ENCODE measurements at places on chromosomes 4 and X.

- DNase-seq, result no peak
Observed at GRCh38 chr4:73663576-73663975, 43.3 kb upstream of the RASSF6 start.

DNA sequence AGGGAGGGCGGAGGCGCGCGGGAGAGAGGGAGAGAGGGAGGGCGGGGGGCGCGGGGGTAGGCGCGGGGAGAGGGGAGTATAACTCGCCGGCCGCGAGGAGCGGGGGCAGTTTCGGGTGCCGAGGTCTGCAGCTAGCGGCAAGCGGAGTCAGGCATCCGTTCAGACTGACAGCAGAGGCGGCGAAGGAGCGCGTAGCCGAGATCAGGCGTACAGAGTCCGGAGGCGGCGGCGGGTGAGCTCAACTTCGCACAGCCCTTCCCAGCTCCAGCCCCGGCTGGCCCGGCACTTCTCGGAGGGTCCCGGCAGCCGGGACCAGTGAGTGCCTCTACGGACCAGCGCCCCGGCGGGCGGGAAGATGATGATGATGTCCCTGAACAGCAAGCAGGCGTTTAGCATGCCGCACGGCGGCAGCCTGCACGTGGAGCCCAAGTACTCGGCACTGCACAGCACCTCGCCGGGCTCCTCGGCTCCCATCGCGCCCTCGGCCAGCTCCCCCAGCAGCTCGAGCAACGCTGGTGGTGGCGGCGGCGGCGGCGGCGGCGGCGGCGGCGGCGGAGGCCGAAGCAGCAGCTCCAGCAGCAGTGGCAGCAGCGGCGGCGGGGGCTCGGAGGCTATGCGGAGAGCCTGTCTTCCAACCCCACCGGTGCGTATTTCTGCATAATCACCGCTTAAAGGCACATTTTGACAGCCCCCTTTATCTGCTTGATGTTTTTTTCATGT is at the start of gene POU4F2:
Gene POU4F2, plus strand, starts transcription at position 108 of the 720 bp plus-strand sequence. Its CDS starts 248 bp downstream, at position 356.
- peak; percentile 46 for DNase-seq

DNA sequence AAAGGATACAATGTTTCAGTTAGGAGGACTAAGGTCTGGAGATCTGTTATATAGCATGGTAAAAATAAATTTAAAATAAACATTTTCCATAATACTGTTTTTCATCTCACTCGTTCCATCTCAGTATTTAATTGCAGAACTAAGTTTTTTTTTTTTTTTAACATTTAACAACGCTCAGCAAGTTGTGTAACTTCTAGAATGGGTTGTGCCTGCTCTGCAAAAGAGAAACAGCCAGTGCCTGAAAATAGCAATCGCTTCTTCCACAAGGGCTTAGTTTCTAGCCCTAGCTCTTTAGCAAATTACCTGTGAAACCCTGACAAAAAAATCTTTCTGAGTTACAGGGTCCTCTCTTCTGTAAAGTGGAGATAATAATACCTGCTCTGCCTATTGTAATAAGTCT is 41.9 kb downstream of the CNGA1 start:
- no peak for DNase-seq

GRCh38 chr4:171646984-171647383 is 166.2 kb upstream of the GALNTL6 start:
- no peak for DNase-seq

DNA sequence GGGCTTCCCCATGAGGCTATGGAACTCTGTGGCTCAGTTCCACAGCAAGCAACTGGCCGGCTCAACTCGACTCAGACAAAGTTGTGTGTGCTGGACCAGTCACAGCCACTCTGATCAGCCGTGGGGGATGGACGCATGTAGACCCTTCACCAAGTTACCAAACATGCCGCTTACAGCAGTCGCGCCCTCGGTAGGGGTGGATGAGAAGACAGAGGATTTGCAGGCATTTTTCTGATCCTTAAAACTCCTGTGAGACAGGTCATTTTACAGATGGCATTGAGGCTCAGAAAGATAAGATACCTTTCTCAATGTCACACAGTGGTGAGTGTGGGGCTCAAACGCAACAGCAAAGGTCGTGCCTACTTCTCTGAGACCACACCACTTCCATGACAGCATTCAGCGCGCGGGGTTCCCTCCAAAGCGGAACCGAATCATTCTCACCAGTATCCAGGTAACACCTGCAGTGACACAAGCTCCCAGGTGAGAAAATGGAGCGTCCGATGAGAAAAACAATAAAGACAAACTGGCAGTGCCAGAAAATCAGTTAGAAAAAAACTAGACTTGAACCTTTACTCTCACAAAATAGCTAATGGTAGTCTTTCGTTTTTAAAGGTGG is 83.6 kb downstream of the RELL1 start:
- DNase-seq, result no peak

GRCh38 chrX:106898462-106898861 is 4.7 kb downstream of the RIPPLY1 start:
- peak; percentile 72 for DNase-seq

DNA sequence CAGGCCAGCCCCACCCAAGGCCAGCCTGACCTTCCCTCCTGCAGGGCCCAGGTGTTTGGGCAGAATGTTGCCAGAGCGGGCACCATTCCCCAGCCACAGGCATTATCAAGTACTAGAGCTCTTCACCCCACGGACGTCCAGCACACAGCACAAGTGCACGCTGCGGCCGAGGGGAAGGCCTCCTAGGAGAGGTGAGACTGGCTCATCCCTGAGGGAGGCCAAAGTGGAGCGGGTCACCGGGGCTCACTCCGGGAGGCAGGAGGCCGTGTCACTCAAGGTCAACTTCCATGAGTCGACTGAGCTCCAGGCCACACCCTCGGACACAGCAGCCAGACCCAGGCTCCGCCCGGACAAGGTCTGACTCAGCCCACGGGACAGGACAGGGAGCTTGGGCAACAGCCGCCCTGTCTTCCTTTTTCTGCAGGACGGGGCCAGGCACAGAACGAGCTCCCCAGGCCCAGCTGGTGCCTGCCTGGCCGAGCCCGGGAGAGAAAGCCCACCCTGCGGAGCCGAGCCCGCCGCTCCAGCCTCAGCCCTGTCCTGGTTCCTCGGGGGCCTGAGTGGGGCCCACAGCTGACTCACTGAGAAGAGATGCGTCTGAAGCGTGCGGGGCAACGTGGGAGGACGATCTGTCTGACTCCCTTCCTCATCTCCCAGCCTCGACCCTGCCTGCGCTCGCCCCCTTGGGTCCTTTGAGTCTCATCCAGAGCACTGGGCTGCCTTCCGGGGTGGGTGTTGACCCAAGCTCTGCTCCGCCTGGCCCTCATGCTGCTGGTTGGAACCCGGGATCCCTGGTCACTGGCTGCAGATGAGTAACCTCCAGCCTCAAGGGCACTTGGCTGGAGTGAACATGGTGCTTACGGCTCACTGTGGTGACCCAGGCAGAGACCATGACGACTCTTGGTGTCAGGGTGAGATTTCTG is 1.6 kb downstream of the SLC49A3 start:
- no peak for DNase-seq

GRCh38 chr4:26325191-26325590 is 4.4 kb downstream of the RBPJ start:
- peak; percentile 76 for DNase-seq

- peak; percentile 42 for DNase-seq
Observed at GRCh38 chr4:153189016-153189801, 15.0 kb upstream of the TRIM2 start.

GRCh38 chrX:1946974-1947373 is 332.1 kb downstream of the ASMT start:
- no peak for DNase-seq

DNA sequence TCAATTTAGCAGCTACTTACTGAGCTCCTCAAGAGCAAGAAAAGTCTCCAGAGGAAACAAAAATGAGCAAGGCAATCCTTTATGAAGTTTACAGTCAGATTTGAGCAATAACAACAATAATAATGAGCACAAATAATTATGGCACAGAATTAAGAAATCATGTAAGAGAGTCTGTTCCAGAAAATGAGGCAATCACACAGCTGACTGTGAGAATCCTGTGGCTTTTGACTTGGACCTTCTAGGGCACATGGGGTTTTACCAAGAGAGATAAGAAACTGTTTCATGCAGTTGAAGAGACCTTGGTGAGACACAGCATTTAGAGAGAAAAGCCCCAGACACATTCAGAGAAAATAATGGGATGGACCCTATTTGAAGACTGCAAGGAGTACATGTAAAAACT is 362.6 kb upstream of the MAGEB2 start:
- no peak for DNase-seq

GRCh38 chrX:48531358-48531959 is 8.1 kb upstream of the TBC1D25 start:
- peak; percentile 89 for DNase-seq

DNA sequence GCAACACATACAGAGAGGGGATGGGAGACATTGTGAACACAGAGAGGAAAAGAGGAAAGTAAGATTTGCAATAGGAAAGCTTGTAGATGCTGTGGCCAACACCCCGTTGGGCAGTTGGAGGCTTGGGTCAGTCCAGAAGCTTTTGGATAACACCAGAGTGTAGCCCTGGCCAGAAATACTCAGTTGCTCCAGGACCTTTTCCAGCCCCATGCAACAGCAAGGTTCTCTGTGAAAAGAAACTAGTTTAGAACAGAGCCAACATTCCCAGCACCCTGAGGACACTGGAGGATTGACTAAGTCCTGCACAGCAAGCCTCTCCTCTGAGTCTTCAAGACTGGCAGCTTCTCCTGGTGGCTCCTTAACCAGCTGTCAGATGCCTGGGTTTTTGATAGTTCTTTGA is 27.9 kb upstream of the NAF1 start:
- no peak for DNase-seq

DNA sequence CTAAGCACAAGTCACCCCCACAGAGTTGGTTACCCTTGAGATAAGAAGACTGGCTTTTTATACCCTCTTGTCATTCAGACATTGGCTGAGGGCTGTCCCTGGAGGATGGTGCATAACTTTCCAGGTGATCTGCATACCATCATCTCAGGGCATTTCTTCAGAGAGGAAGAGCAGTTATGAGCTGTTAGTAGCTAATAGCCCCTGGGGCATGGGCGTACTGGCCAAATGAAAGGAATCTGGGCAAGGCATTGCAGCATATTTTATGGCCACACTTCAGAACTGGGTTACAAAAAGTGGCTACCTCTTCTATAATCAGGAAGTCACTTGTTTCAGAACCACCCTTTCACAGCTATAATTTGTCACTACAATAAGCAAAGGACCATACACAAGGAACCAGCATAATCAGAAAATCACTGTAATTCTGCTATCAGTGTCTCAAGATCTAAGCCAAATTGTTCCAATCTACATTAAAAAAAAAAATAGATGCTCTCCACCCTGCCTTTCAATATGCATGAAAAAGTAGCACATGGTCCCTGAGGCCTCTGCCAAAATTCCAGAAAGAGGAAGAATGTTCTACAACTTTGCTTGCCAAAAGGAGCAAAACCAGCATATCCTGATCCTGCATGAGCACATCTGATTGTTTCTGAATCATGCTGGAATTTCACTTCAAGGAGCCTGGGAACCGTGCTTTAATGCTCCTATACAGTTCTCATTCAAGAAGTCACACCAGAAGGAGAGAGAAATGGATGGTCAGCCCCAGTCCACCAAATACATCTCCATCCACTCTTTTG is 92.0 kb downstream of the TMEM144 start:
- DNase-seq, result no peak

DNA sequence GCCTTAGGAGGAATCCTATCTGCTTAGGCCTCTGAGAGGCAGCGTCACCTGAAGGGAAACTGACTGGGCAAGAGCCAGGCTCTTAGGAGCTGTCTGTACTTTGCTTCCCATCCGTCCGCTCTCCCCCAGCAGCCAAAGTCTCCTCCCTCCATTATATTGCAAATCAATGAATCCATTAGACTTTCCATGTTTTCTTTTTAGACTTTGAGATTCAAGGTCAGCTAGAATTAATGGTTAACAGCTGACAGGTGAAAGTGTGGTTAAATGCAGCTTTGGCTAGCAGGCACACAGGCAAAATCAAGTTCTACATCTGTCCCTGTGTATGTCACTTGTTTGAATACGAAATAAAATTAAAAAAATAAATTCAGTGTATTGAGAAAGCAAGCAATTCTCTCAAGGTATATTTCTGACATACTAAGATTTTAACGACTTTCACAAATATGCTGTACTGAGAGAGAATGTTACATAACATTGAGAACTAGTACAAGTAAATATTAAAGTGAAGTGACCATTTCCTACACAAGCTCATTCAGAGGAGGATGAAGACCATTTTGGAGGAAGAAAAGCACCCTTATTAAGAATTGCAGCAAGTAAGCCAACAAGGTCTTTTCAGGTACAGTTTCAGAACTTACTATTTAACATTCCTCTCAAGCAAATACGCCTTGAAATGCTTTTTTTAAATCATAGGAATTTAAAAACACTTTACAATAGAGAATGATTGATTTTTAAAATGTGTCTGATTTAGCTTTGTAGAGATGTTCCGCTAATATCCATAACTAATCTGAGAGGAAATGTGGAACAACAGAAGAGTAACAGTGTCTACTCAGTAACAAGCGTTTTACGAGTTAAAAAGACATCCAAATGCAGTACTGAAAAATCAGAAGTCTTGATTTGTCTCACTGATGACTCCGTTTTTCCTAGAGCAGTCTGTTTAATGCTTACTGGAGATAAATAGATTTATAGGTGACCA is at the start of gene F11:
Gene F11, plus strand, starts transcription at position 507 of the 970 bp plus-strand sequence. CDS start 948 bp downstream, outside the sequence.
- no peak for DNase-seq

- DNase-seq, result no peak
Observed at GRCh38 chr4:83552083-83552482, 16.2 kb downstream of the GPAT3 start.

DNA sequence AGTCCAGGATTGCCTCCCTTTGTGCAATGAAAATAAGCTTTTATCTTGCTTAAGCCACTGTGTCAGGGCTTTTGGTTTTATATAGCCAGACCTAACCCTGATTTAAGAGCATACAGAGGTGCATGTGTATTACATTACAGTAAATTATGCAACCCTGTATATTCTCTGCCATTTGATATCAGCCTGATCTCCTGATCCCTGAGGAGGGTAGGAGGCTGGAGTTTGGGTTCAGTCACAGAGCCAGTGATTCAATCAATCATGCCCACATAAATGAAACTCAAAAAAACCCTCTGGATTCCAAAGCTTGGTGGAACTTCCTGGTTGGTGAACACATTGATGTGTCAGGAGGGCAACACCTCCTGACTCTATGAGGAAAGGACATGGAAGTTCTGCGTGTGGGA is 7.3 kb upstream of the KLHL8 start:
- DNase-seq, result no peak

GRCh38 chr4:51858605-51859202 is 15.8 kb downstream of the DCUN1D4 start:
- DNase-seq, result no peak

DNA sequence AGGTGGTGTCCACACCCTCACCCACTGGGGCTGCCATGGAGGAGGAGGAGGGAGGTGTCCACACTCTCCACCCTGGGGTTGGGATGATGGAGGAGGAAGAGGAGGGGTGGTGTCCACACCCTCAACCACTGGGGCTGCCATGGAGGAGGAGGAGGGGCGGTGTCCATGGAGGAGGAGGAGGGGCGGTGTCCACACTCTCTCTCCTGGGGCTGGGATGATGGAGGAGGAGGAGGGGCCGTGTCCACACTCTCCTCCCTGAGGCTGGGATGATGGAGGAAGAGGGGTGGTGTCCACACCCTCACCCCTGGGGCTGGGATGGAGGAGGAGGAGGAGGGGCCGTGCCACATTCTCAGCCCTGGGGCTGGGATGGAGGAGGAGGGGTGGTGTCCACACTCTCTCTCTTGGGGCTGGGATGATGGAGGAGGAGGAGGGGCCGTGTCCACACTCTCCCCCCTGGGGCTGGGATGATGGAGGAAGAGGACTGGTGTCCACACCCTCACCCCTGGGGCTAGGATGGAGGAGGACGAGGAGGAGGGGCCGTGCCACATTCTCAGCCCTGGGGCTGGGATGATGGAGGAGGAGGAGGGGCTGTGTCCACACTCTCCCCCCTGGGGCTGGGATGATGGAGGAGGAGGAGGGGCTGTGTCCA is 231.7 kb downstream of the CRLF2 start:
- no peak for DNase-seq

Data from hematopoietic multipotent progenitor cell treated with erythropoietin and hydrocortisone succinate and interleukin-3 and kit ligand, for 4 days (in vitro differentiated cells).